ENCODE measurements at places on chromosomes 2 and 18. TPM values are rescaled to one million over a fixed set of nuclear protein-coding genes. Genes with fewer than 3 reads are reported as not detected.

Gene ANXA4
- 6.0 TPM for total RNA-seq

Gene PRSS56
- total RNA-seq = 0.18 TPM

Gene CRYGD
- 1.9 TPM for total RNA-seq

Gene ZNF513
- total RNA-seq = 9.9 TPM

Gene MYOM1
- 3.7 TPM for total RNA-seq

Gene PDK1
- 13.1 TPM for total RNA-seq

Gene APCDD1
- 41.6 TPM for total RNA-seq

Gene TPO
- total RNA-seq = 0.27 TPM

Gene SKA1
- total RNA-seq = 5.3 TPM

Measured in cerebellum (tissue), 4 donors.